ENCODE measurements at places on chromosomes 1 and 21.

DNA sequence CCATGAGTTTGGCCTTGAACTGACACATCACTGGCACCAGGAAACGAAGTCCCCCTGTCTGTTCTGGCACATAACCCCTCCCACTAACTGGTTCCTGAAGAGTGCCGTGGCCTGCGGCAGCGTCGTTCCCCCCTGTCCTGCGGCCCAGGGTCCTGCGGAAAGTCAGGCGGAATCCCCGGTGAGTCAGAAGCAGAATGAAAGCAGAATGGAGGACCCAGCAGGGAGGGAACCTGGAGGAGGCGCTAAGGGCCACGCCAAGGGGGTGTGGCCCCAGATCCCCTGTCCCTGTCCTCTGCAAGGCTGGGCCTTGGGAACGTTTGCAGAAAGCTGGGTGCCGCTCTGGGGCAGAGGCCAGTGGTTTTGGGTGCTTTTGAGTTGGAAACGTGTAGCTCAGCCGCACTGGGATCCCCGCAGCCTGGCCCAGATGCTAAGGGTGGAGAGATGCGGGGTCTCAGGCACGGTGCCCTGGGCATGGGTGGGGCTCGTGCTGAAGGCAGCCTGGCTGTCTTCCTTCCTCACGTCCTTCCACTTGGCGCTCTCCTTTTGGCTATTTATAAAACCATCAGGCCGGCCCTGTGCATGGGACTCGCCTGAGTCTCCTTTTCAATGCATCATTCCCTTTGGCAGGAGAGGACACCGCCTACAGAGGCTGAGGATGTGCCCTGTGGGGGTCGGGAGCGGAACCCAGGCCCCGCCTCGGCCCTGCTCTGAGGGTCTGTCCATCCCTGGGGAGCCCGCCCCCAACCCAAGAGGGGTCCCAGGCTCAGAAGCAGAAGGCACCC, 36.2 kb downstream of the TP73 start:
- DNase-seq = no peak

DNA sequence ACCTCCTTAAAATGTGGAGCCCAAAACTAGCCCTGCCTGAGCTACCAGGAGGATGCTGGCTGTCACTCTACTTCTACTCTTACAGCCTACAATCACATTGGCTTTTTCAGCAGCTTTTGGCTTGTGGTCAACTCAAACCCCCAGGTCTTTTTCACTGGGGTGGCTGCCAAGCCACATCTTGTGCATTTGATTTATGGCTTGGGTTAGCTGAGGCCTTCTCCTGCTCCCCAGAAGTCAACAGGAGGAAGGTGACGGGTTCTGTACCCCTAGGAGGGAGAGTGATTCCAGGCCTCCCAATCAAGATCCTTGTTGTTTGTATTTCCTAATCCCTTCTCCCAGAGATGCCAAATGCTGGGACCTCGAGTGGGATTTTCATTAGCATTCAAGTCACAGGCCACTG, 124.3 kb downstream of the LACTBL1 start:
- DNase-seq = no peak

DNA sequence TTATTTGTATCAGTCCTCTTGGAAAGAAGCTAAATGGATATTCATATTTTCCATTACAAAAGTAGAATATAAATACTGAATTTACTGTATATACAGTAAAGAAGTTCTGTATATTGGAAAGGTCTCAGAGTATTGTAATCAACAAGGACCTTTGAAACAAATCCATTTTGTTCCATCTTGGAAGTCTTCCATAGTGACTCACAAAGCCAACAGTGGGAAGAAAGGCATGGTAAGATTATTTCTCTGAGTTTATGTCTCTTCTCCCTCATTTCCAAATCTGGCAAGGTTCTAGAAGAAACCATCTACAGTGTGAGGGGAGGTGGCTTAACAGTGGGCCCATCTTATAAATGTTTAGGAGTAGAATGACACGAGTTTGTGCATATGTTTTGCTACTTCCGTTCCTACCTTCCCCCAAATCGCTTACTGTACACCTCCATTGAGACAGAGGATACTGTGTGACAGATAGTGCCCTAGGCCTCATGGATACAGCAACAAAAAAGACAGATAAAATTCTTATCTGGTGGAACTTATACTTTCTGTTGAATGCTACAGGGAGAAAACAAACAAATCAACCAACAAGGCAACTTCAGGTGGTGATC, 22.1 kb upstream of the SSX2IP start:
- DNase-seq = no peak

DNA sequence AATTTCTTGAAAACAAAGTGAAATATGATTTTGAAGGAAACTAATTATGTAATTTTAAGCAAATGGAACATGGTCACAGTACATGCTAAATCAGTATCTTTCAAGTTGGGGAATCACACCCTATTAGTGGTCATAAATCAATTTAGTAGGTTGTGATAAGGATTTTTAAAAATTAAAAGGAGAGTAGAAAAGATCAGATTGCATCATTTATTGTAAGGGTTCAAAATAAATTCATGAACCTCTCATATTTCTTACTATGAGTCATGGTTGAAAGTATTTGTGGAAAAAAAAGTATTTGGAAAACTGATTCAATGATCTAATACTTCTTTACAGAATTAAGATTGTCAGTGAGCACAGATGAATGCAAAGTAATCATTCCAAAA, 14.6 kb downstream of the ADSS2 start:
- no peak for DNase-seq

- no peak for DNase-seq
These were observed 11.0 kb downstream of the TMEM201 start for GRCh38 chr1:9599741-9600140.

- no peak for DNase-seq
These were observed 761 bp upstream of the UBE2J2 start for GRCh38 chr1:1274299-1274930.

- no peak for DNase-seq
These were observed 8.3 kb downstream of the TTC22 start for GRCh38 chr1:54792686-54793282.

GRCh38 chr1:225712391-225712790, 59.5 kb upstream of the ENAH start:
- DNase-seq = no peak

GRCh38 chr1:11804666-11805421, 920 bp downstream of the MTHFR start:
- DNase-seq = peak; percentile 3

GRCh38 chr1:216700779-216701178, 22.4 kb downstream of the ESRRG start:
- DNase-seq = no peak

DNA sequence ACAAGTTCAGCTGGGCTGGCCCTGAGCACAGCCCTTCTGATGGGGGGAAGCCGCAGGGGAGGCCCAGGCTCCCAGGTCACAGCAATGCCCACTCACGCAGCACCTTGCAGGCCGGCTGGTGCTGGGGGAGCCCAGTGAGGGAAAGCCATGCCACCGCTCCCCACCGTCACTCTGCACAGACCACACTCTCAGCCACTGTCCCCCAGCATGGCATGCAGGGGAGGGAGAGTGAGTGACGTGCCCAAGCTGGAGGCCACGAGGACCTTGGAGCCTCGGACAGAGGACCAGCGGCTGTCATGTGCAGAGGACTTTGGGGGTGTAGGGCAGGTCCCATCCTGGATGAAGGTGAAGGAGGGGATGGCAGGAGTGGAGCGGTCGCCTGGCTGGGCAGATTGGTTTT, 25.1 kb downstream of the SLC45A1 start:
- DNase-seq = no peak

DNA sequence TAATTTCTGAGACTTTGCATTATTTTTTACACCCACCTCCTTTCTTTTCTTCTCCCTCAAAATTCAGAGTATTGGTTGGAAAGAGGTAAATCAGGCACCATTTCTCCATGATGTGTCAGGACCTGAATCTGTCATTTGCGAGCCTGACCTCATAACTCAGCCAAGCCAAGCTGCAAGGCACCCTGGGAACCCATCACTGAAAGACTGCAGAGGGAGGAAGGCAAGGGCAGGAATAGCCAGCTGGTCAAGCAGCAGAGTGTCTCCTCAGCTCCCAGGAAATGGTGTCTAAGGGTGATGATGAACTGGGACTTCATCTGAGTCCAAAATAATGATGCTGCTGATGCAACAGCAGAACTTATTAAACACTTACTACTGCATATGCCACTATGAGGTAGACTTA, 556.6 kb downstream of the OMA1 start:
- no peak for DNase-seq

- DNase-seq = no peak
These were observed 32.3 kb upstream of the LBR start for GRCh38 chr1:225460021-225460736.

DNA sequence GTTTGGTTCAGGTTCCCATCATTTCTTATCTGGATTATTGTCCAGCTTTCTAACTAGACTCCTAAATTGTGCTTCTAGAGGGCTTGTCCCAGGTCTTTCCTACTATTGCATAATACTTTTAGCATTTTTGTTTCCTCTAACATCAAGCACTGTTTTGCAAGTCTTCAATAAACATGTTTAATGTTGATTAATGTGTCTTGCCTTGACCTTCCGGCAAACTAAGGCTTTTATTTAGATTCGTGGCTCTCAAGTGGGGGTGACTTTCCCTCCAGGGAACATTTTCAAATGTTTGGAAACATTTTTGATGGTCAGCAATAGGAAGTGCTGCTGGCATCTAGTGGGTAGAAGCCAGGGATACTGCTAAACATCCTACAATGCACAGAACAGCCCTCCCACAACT, 90.7 kb downstream of the RPE65 start:
- no peak for DNase-seq

DNA sequence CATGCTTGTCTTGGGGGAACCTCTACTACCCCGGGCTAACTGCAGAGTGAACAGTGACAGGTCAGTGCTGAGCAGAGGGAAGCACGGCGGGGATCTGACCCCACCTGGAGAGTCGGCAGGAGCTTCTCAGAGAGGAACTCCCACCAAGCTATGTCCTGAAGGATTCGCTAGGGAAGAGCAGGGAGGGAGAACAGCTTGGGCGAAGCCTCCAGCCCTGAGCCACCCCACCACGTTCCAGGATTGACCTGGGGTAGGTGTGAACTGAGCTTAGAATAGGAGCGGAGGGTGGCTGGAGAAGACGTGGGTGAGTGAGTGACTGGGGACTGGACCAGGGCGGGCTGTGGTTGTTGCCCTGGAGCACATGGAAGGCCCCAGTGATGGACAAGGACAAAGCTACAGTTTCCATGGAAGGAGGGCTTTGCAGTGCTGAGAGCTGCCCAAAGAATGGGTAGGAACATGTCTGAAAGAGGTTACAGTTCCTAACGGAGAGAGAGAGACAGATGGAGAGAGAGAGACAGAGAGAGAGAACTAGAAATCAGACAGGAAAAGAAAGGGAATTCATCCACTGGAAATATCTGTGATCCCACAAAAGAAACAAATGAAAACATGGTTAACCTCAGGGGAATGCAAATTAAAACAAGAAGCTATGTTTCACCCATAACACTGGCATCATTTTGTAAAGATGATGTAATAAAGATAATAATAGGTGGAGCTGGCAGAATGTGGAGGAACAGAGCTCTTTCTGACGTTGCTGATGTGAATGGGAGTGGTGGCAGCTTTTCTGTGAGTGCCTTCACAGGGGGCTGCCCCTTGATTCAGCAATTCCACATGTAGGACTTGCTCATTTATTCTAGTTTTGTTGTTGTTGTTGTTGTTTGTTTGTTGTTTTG, 17.2 kb downstream of the BSND start:
- DNase-seq = no peak

- DNase-seq = no peak
These were observed 164.4 kb downstream of the PBX1 start for GRCh38 chr1:164723296-164723798.

- DNase-seq = no peak
These were observed 27.3 kb upstream of the ACOT11 start for GRCh38 chr1:54520631-54521321.

All from stimulated activated CD4-positive, alpha-beta T cell treated with anti-CD3 and anti-CD28 coated beads, TNF-alpha, amount 100 ng/mL, for 48 hours (primary cell).